ENCODE measurements at places on chromosomes 6 and 20. TPM values are rescaled to one million over a fixed set of nuclear protein-coding genes. Genes with fewer than 3 reads are reported as not detected.
A peak's percentile ranks its signal among the peaks of the same experiment; 100 is the strongest.

DNA sequence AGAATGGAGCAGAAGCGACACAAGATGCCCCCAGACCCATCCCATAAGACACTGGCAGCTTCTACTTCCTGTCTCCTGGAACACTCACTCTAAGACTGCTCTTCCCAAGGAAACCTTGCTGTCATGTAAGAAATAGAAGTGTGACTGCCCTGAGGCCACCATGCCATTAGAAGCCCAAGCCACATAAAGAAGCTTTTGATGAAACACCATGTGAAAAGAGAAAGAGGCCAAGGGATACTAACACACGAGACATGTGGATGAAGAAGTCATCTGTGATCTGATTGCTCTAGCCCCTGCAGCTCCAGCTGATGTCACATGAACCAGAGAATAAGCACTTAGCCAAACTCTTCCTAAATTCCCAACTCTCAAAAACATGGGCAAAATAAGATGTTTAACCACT, 117.9 kb upstream of the PCSK2 start:
- DNase-seq = no peak

Gene PAK5
- not detected for total RNA-seq

Gene DEFB132
- total RNA-seq = not detected

- DNase-seq = no peak
Observed at GRCh38 chr20:20869161-20869775, 156.8 kb upstream of the RALGAPA2 start.

Gene C6orf132
- total RNA-seq = 0.29 TPM

Gene OOEP
- not detected for total RNA-seq

GRCh38 chr6:11486959-11487358, 50.6 kb upstream of the TMEM170B start:
- no peak for DNase-seq

DNA sequence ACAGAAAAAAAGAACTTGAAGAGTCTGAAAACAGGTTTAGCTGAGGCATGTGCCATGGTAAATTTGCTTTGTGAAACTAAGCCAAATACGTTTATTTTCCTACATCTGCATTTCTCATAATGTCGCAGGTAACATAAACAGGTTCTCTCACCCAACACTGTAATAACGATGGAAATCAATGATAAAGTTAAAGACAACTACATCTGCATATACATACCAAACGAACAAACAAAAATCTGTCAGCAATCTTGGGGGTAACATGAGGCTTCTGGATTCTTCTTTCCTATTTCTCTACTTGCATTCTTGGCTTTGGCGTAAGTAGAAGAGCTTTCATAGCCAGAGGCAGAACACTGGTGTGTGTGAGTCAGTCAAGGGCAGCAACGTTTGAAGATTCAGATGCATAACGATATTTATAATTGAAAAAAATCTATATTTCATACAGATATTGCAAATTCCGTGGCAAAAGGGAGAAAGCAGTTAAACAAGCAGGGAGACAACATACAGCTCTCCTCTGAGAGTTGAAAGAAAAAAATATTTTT, 195.1 kb downstream of the EDN1 start:
- DNase-seq = no peak

Gene TRIM31
- not detected for total RNA-seq

Gene TTI1
- 36.1 TPM for total RNA-seq

GRCh38 chr20:53974785-53975555, 95.4 kb downstream of the BCAS1 start:
- DNase-seq = no peak

Gene BEND6
- total RNA-seq = not detected

DNA sequence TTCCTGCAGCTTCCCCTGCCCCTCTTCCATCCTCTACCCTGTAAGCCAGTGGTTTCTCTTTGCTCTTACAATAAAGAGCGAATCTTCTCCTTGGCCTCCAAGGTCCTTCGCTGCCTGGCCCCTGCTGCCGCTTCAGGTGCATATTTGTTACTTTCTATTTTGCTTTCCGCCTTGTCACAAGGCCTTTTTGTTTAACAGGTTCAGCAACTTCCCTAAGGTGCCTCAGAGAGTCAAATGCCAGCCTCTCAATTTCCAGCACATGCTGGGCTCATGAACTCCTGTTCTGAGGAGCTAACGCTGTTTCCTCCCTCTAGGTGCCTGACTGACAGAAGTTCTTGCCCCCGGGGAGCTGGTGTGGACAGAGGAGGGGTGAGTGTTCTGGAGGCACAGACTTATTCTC, 42.4 kb upstream of the EPB41L1 start:
- no peak for DNase-seq

Gene BPIFA2
- total RNA-seq = not detected

DNA sequence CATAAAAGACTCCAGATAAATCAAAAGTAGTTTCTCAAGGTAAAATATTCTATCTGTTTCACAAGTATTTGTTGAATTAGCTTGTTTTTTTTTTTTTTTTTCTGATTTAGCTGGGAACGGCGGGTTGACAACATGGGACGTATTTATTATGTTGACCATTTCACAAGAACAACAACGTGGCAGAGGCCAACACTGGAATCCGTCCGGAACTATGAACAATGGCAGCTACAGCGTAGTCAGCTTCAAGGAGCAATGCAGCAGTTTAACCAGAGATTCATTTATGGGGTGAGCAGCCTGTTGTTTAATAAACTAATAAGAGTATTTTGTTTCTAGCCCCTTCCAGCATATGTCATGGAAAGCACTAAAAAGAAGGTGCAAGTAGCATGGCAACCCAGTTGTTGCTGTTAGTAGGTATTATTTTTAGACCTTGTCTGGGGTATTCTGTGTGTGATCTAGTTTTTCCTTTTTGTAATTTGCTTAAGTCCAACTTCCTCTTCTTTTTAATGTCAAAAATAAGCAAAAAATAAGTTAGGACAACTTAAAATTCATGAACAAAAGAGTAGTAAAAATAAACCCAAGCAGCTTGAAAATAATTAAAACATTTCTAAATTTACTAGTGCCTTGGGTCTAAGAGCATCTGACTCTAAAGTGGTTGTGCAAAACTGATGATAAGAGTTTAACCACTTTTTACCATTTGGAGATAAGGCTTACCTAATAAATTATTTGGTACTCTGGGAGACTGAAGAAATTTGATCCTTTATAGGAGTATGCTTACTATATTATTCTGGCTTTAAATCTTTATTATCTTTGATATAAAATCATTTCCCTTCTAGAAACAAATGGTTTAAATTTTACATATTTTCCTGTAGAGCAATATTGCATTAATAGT, 70.8 kb upstream of the DYNLRB1 start:
- DNase-seq = no peak

Gene DEFB124
- not detected for total RNA-seq

GRCh38 chr6:145506565-145506964, 228.8 kb downstream of the EPM2A start:
- no peak for DNase-seq

DNA sequence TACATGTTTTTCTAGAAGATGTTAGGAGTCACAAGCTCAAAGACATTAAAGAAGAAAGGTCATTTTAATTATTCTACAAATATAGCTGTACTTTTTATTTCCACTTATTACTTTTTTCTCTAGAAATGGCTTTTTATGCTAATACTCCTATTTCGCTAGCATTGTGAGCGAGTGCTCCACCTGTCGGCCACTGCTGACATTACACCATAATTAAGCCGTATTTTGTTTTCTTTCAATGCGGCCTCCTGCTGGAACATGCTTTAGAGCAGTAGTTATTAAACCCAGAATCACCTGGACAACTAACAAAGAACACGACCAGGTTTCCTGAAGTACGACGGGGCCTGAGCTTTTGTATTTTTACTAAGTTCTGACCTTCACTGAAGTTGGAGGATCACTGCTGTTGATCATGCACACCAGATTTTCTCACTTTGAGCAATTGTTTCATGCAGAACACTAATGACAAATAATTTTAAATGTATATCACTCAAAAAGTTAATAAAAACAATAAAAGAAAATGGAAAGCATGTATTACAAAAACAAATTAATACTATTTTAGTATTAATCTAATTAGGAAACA, 74.1 kb upstream of the PAK5 start:
- peak; percentile 45 for DNase-seq

DNA sequence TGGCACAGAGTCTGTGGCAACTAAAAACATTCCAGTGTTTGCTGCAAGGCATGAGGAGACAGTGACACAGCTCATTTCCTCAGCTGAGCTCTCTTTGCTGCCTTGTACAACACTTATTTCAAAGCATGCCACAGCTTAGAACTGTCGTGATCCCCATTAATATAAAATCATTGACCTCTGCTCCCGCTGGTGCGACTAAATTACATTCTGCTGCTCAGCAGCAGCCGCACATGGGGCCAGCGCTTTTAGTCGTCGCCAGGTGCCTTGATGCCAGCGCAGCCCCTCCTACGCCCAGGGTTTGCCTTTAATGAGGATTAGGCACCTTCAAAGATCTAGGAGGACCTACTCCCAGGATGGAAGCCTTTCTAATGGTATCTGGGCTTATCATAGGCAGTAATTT, 717.9 kb upstream of the POU3F2 start:
- DNase-seq = no peak

- no peak for DNase-seq
Observed at GRCh38 chr20:13412806-13413445, 191.9 kb downstream of the ISM1 start.

Gene TXLNB
- 0.31 TPM for total RNA-seq

Gene RAET1G
- total RNA-seq = not detected

DNA sequence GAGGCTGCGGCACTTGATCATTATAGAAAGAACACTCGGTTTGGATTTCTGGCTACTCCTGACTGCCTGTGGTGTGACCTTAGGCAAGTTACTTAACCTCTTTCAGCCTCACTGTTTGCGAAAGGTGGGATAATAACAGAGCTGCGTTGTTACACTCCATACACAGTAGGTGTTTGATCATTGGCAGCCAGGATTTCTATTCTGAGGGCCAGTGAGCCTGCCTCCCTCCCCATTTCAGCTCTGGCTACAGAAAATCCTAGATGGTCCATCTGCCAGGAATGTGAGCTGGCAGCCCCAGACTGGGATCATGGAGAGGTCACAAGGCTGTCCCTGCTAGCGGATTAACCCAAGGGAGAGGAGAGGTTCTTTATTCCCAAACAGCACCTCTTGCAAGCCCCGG, 2.7 kb downstream of the KCNB1 start:
- no peak for DNase-seq

DNA sequence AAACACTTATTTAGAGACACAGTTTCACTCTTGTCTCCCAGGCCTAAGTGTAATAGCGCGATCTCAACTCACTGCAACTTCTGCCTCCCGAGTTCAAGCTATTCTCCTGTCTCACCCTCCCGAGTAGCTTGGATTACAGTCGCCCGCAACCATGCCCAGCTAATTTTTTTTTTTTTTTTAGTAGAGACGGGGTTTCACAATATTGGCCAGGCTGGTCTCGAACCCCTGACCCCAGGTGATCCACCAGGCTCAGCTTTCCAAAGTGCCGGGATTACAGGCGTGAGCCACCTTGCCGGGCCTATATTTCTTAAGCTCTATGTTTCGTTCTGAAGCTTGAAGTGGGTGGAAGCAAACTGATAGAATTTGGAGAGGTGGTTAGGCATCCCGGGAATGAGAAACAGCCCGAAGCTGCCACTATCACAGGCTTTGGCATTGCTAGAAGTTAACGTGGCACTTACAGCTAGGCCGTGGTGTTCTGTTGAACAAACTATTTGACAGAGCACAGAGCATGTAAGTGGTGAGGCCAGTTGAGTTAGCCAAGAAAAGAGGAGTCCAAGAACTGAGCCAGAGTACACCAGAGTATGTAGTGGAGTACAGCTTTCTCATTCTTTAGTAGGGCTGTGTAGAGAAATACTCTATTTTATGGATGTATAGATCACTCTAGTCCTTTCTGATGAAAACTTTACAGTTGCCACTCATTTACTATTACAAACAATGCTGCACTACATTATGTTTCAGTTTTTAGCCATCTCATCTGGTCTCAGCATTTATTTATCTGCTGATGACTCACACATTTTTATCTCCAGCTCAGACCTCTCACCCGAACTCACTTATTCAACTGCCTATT, 62.0 kb upstream of the HFE start:
- DNase-seq = no peak

Gene FAM8A1
- 3.9 TPM for total RNA-seq

GRCh38 chr20:33211817-33212424, 5.2 kb upstream of the BPIFA3 start:
- DNase-seq = no peak

Gene PARD6B
- total RNA-seq = 6.9 TPM

GRCh38 chr6:393391-394221, 2.1 kb downstream of the IRF4 start:
- peak; percentile 74 for DNase-seq

- DNase-seq = no peak
Observed at GRCh38 chr20:56945057-56945456, 316.0 kb downstream of the TFAP2C start.

Gene EDN1
- total RNA-seq = 0.30 TPM

Gene DBNDD2
- 50.9 TPM for total RNA-seq

GRCh38 chr6:24692003-24692402, 25.1 kb downstream of the ACOT13 start:
- no peak for DNase-seq

- DNase-seq = no peak
Observed at GRCh38 chr20:19835533-19836222, 77.6 kb downstream of the RIN2 start.

Gene DIDO1
- total RNA-seq = 52.7 TPM

DNA sequence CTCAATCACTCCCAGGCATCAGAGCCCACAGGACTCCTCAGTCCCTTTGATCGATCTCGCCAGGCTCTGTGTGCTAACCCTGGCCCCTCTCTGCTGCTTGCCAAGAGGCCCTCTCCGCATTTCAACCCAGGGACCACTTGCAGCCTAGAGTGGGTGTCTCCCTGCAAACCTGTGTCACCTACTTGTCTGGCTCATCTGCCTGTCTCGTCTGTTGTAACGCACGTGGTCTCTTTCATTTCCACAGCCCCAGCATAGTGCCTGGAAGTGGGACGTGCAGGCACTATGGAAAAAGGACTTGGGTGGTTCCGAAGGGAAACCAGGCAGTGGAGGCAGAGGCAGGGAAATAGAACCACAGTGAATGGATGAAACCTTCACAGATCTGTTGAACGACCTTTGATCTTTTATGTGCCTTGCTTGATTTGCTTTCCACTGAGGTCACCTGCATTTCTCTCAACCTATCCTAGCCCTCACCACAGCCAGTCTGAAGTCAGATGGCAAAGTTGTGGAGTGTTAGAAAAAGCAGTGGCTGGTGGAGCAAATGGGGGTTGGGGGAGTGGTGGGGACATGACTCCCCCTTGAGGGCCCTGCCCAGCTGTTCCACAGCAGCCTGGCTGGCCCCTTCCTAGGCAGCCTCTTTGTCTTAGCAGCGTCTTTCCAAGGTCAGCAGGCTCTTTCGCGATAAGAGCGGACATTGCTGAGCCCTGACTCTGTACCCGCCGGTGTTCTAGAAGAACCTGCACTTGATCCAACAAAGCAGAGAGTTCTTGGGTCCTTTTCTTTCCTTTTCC, 55.8 kb upstream of the TAGAP start:
- no peak for DNase-seq

GRCh38 chr6:3796719-3797041, 45.2 kb upstream of the PXDC1 start:
- DNase-seq = no peak

DNA sequence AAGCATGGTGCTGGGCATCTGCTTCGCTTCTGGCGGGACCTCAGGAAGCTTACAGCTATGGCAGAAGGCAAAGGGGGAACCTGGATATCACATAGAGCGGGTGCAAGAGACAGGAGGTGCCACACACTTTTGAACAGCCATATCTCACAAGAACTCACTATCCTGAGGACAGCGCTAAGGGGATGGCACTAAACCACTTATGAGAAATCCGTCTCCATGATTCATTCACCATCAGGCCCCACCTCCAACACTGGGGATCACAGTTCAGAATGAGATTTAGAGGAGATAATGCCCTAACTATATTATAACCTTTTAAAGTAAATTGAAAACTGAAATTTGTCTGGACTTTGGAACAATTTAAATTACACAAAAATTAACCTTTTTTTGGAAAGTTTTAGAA, 37.8 kb upstream of the SUMO4 start:
- DNase-seq = no peak

- no peak for DNase-seq
Observed at GRCh38 chr6:55833284-55833683, 42.1 kb downstream of the BMP5 start.

Gene GNMT
- 1.0 TPM for total RNA-seq

Measured in activated naive CD4-positive, alpha-beta T cell treated with anti-CD3 and anti-CD28 coated beads, Interleukin-2, amount 50 U/mL, for 72 hours (primary cell).